CD4-positive, alpha-beta T cell treated with Interleukin-6 at 100 ng/mL for 8 hours (primary cell): ENCODE measurements at places on chromosomes 12 and 14.

GRCh38 chr14:74255281-74255680 lies 16.0 kb downstream of the VSX2 start:
- no peak for DNase-seq

DNA sequence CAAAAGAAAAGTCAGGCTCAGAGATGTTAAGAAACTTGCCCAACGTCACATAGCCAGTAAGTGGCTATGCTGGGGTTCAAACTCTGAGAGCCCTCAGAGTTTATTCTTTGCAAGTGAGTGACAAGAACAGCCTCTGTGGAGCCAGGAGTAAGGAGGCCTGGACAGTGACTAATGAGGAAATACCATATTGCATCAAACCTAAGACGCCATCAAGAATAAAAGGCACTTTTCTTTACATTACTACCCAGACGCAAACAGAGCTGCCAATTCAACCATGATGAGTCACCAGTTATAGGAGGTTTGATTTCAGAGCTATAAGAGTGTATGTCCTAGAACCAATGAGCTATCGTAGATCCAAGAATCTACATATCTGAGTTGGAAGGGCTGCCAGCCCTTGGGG lies 9.4 kb downstream of the TNFRSF1A start:
- no peak for DNase-seq

DNA sequence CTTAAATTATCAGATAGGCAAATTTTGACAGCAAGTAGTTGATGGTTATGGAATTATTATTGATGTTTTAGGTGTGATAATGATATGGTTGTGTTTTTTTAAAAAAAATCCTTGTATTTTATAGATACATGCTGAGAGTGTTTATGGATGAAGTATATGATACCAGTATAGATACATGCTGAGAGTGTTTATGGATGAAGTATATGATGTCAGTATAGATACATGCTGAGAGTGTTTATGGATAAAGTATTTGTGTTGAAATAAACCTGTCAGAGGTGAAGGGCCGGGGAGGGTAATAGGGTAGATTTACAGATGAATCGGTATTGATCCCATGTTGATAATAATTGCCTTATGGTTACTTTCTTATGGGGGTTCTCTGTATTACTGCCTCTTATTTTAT lies 6.0 kb upstream of the RFX4 start:
- DNase-seq = no peak

- no peak for DNase-seq
Measured at GRCh38 chr12:75184516-75184915, 25.1 kb downstream of the KCNC2 start.

DNA sequence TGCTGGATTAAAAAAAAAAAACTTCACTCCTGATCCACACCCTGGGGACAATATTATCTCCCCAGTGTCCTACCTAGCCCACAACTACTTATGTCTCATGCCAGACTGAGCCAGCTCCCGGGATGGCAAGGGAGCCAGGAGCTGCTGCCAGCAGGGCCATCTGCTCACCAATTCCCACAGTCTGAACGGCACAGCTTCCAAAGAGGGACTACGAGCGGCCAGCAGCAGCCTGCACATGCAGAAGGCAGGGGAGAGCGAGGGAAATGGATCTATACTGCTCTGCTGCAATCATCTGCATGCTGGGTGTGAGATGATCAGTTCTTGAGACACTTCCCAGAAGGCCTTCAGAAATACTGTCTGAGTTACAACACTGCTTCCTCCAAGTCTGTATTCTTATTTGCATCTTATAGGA lies 11.1 kb downstream of the SSH1 start:
- no peak for DNase-seq

DNA sequence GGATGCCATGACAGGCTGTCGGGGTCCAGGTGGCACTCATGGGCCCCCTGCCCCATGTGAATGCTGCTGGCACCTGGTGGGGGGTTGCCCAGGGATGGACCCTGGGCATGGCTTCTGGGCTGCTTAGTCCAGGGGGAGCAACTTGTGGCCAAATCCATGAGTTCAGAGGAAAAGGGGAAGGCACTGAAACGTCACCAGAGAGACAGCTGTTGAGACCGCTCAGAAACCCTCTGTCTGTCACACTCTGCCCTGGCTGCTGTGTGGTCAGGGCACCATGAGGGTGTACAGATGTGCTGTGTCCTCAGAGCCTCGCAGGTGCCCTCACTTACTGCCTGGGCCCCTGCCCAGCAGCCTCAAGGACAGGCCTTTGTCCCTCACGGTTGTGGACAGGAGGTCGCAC lies 9.4 kb downstream of the CLBA1 start:
- no peak for DNase-seq

DNA sequence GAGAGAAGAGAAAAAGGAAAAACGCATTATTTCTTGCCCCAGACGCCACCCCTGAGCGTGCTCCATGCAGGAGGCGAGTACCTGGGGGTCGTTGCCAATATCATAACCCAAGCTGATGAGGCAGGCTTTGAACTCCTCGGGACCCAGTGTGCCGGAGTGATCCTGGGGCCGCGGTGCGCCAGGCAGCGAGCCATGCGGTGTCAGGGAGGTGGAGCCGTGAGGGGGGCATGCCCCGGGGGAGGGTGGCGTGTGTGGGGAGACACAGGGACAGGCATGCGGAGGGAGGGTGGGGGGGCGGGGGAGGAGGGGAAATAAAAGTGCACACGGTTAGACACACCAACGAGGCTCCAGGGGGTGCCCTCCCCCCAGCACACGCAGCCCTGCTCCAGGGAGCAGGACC lies 86.0 kb upstream of the ZFP36L1 start:
- DNase-seq = no peak

- no peak for DNase-seq
Measured at GRCh38 chr12:22971247-22971646, 346.3 kb downstream of the ETNK1 start.

- no peak for DNase-seq
Measured at GRCh38 chr12:51441583-51441982, 17.0 kb downstream of the SLC4A8 start.

GRCh38 chr14:67502867-67503266 lies 14.3 kb upstream of the TMEM229B start:
- DNase-seq = no peak

DNA sequence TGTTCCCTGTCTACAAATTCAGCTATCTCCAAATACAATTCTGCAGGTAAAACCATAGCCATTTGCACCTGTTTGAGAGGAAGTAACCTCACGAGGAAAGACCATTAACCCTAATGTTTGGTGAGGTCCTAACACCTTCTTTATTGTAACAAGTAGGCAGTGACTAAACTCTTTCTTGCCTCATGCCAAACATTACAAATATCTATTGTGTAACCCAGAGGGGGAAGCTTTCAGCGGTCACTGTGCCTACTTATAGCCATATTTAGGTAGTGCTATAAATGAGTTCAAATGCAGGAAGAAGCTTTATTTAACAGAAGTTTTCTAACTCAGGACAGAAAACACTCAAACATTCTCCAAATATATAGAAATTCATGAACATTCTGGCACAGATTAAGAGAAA lies 252.7 kb downstream of the LRFN5 start:
- DNase-seq = no peak

- DNase-seq = no peak
Measured at GRCh38 chr14:83611906-83612390, 1918.0 kb upstream of the FLRT2 start.

GRCh38 chr14:23865502-23865901 lies 88.1 kb upstream of the DHRS4 start:
- no peak for DNase-seq

- peak; percentile 77 for DNase-seq
Measured at GRCh38 chr12:92208613-92209121, 63.0 kb upstream of the BTG1 start.

- DNase-seq = no peak
Measured at GRCh38 chr14:51727526-51727925, 75.8 kb downstream of the FRMD6 start.

DNA sequence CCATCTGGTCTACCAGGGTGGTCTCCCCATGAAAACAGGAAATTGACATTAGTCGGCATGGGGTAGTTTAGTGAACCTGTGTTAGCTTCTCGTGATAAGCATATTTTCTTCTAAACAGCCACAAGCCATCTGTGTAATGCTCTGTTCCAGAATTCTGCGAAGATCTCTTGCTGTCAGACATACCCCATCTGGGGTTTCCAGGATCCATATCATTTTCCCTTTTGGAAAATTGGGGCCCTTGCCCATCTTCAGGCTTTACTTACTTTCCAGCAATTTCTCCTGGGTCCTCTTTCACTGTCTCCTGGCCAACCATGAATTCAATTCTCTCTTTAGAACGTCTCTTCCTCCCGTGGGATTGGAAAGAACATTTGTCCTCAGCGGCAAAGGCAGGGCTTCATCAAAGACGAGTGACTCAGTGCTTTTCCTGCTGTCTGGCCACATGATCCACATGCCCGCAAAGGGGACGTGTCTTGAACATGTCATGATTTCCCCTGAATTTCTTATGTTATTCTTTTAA lies 21.4 kb upstream of the NCOR2 start:
- DNase-seq = no peak

GRCh38 chr14:51582437-51582836 lies 69.3 kb upstream of the FRMD6 start:
- no peak for DNase-seq

GRCh38 chr14:75831455-75831854 lies 150.3 kb downstream of the TGFB3 start:
- peak; percentile 50 for DNase-seq
